ENCODE measurements at places on chromosomes 7 and 10.

DNA sequence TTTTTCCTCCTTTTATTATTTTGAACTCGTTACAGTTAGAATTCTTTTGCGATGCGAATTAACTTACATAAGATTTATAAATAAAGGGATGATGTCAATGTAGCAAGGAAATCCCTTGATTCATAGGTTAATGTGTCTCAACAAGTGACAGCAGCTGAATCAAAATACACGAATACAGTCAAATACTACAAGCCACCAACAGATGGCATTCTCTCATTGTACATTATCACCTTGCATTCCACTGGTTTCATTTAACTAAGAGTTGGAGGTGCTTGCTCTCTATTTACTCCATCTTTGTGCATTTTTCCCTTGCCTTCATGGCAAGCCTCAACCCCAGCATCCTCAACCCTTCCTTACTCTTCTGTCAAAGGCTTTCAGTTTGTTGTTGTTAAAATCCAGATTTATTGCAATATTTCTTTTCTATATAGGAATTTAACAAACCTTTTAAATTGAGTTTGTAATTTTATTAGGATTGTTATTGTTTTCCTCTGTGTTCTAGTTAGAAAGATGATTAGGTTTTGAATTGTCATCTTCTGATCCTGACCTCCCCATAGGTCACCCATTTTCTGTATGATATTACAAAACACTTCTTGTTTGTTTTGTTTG lies 78.3 kb downstream of the SLC25A40 start:
- DNase-seq = peak; percentile 50

DNA sequence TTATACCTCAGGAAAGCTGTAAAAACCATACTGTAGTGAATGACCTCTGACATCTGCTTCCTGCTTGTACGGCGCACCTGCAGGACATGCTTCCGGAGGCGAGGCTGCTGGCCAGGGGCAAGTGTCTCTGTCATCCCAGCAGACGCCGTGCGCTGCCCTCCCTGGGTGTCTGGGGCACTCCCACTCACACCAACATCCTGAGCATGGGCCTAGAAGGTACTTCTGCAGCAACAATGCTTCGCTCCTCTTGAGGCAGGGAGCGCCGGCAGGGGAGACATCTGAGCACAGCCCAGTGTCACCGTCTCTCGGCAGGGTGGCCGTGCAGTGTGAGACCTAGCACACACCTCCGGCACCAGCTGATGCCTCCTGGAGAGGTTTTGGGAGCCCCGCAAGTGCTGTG lies 269.2 kb downstream of the MAD1L1 start:
- no peak for DNase-seq

GRCh38 chr7:84337429-84337828 lies 142.8 kb upstream of the SEMA3A start:
- no peak for DNase-seq

GRCh38 chr10:18501198-18501597 lies 150.2 kb downstream of the NSUN6 start:
- peak; percentile 27 for DNase-seq

- no peak for DNase-seq
Measured at GRCh38 chr10:63261496-63261895, 128.4 kb downstream of the NRBF2 start.

DNA sequence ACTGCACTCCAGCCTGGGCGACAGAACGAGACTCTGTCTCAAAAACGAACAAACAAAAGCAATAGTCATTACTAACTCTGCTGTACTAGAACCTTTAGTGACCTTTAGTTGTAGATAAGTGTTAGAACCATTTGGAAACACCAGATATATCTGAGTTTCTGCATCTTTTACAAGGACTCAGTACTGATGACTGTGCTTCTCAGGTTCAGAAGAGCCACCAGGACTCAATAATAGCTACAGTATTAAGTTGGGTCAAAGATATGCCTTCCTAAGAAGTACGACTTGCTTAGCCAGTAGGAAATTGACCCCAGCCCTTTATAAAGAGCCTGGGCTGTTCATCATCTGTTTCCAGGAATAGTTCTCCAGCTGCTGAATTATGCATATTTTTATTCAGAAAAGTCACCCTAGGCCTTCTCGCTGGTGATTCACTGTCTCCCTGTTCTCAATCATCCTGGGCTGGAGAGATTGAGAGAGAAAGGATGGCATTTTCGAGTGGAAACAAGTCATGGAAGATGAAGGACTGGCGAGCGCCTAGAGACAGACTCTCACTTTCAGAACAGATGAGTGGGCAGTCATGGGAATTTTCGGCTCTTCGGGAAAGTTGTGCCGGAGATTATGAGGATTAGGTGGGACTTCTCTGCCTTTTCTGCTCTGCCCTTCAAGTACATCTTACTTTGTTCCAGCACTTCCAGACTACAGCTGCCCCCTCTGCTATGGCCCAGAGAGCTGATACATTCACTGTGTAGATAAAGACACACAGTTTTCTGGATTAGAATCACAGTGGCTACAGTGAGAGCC lies 316.1 kb downstream of the CCDC3 start:
- no peak for DNase-seq

DNA sequence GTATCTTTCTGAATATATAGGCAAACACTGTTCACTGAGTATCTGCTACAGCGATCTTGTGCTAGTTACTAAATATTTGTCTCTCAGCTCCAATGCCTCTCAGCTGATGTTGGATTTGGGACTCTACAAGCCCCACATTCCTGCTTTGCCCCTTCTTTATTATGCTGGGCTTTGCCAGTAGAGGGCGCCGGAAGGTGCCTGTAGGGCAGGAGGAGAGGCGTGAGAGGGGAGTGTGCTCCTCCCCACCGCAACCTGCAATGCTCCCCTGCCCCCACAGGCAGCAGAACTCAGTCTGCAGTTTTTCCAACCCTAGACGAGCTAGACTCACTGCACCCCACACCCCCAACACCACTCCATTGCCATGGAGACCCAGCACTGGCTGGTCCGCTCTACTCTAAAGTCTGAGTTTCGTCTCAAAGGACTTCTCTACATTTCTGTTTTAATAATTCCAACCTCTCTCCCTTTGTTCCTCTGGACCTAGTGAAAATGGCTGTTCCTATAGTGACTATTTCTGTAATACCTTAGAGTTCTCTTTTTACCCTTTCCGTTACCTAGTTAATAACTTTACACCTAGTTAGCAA lies 337.6 kb downstream of the CCSER2 start:
- DNase-seq = peak; percentile 39

DNA sequence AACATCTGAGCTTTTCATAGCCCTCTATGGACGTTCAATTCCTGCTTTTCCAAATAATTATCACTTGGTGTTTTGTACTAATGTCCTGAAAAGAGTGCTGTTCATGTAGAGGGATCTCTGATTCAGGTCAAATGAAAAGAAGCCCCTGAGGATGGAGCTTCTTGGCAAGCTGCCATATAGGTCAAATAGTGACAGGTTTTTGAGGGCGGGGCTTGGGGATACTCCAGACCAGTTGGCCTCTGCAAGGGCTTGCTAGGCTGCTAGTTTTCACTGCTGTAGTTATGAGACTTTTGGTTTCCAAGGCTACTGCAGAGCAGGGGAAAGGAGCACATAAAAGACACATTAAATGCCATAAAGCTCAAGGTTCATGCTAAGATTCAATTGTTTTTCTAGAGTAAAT lies 257.2 kb upstream of the CACNA2D1 start:
- DNase-seq = no peak

GRCh38 chr10:132667342-132668047 lies 118.5 kb downstream of the NKX6-2 start:
- DNase-seq = no peak

- DNase-seq = no peak
Measured at GRCh38 chr10:48216744-48217143, 57.8 kb downstream of the FRMPD2 start.

GRCh38 chr10:31959461-31960173 lies 31.0 kb upstream of the ARHGAP12 start:
- DNase-seq = no peak

DNA sequence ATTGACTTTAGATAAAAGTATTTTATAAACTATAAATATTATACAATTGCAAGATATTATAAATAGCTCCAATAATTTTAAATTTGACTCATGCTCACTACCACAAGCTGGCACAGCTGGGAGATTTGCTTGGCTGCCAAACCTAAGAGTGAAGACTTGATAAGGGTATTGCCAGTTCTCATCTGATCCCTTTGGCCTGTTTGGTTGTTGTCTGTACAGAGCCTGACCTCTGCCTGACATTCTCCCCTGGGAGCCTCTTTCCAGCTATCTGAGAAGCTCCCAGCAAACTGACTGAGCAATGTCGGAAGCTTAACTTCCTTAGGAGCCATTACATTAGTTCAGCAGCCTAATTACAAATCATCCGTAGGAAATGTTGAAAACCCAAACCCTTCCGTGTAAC lies 10.2 kb upstream of the LMOD2 start:
- DNase-seq = no peak

- DNase-seq = no peak
Measured at GRCh38 chr7:25349283-25350017, 121.2 kb upstream of the NPVF start.

GRCh38 chr7:97126483-97127171 lies 9.1 kb downstream of the SDHAF3 start:
- no peak for DNase-seq

- no peak for DNase-seq
Measured at GRCh38 chr7:25854608-25855497, 297.1 kb upstream of the NFE2L3 start.

DNA sequence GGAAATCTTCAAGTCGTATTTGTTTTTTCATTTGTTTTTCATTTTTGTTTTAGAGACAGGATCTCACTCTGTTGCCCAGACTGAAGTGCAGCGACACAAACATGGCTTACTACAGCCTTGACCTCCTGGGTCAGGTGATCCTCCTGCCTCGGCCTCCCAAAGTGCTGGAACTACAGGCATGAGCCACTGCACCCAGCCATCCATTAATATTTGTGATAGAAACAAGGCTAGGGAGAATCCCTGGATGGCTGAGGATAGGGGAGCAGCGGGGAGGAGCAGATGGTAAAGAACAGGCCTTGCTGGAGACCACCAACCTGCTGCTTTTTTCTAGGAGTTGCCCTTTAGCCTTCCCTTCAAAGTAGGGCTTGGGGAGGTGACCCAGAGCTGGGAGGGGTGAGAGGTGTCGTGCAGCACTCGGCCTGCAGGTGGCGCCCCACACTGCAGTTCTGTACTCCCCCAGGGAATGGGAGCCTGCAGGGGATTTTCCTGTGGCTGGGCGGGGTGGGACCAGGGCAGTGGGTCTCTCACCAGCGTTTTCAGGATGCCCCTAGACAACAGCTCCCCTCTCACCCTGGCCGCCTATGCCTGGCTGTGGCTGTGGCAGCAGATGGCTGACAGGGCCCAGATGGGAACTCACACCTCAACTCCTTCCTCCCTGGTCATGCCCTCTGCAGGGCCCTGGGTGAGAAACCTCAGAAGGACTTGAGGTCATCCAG lies 12.6 kb upstream of the CDH23 start:
- DNase-seq = peak; percentile 82

DNA sequence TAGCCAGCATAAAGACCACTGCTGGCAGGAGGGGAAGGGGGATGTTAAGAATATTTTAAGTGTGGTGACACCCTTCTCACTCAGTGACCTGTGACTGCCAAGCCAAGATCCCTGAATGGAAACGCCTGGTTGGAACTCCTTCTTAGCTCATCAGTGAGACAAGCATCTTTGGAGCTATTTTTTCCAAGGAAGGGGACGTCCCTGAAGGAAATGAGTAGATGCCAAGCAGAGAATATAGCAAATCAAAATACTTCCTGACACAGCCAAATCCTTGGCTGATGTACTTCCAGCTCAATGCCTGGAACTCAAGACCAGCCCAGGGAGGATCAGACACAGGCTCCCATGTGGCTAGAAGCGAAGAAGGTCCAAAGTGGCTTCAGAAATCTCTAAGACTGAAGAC lies 82.2 kb downstream of the SORBS1 start:
- DNase-seq = no peak

DNA sequence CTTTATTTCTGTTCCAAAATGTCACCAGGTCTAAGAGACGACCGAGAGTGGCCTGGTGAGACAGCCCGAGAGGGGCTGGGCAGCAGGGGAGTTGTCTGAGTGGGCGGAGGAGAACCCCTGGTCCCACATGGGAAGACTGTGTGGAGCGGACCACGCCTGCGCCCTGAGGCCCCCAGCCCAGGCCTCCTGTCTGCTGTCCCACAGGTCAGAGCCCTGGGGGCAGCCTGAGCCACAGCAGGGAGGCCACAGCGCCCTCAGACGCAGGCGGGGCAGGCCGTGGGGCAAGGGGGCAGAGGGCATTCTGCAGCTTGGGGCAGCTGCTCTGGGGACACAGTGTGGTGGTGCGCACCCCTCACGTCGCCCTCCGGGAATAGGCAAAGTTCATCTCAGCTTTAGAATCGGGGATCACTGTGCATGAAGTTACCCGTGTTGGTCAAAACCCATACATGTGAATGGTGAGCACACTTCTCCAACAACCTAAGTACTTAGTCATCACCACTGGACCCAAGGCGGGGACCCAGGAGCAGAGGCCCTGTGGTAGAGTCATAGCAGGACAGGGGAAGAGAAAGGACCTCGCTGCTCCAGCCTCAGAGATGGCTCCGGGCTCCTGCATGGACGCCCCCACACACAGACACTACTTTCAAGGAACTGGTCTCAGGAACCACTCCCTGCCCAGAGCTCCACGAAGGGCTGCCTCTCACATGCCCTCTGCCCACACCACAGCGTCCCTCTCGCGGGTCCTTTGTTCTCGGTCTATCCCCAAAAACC lies 214.7 kb downstream of the ELFN1 start:
- no peak for DNase-seq
